ENCODE measurements at places on chromosomes 5 and 9.

- no peak for DNase-seq
Observed at GRCh38 chr5:80165452-80165851, 90.4 kb downstream of the SERINC5 start.

DNA sequence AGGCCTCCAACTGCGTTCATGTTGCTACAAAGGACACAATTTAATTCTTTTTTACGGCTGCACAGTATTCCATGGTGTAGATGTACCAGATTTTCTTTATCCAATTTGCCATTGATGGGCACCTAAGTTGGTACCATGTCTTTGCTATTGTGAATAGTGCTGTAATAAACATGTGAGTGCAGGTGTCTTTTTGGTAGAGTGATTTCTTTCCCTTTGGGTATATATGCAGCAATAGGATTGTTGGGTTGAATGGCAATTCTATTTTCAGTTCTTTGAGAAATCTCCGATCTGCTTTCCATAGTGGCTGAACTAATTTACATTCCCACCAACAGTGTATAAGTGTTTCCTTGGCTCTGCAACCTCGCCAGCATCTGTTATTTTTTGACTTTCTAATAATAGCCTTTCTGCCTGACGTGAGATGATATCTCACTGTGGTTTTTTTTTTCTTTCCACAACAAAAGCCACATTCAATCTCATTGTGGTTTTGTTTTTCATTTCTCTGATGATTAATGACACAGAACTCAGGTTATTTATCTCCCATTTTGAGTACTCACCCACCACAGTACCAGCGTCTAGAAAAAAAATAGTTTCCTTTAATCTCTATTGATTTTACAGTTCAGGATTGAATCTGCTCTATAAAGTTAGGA, 21.9 kb downstream of the ARRDC3 start:
- no peak for DNase-seq

- DNase-seq, result no peak
Observed at GRCh38 chr9:20139763-20140290, 351.0 kb upstream of the SLC24A2 start.

- no peak for DNase-seq
Observed at GRCh38 chr5:155290937-155291336, 277.4 kb downstream of the KIF4B start.

- no peak for DNase-seq
Observed at GRCh38 chr5:180154821-180155364, 54.1 kb downstream of the RASGEF1C start.

DNA sequence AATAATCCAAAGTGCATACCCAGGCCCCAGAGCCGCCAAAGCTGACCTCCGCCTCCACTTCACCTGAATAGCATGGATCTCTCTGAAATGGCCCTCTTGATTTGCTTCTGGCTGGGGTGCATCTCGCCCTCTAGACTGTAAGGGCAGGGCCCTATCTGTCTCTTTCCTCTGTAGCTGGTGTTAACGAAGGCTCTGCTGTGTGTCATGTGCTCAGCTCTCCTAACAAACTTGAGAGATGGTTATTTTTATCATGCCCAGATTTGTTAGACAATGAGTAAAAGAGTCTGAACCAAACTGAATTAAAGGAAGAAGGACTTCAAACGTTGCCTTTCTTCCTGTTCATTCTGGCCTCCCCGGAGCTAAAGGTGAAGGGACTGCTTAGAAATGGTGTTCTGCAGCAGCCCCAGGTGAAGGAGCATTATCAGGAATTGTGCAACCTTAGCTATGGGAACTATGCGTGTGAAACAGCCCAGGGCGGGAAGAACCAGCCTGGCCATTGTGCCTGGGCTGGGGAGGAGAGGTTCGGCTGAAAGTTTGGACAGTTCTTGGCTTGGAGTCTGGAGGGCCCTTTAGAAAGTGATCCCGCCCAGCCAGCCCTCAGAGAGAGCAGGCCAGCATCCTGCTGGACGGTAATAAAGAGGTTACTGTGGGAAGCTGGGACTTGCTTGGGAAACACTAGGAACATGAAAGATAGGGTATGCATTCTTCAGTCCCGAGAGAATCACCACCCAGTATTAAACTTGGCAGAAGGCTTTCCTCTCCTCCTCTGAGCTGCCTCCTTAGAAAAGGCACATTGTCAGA, 73.5 kb downstream of the WWC1 start:
- DNase-seq, result no peak

- DNase-seq, result no peak
Observed at GRCh38 chr5:103374473-103374963, 116.0 kb downstream of the MACIR start.

- DNase-seq, result no peak
Observed at GRCh38 chr9:23123048-23123632, 676.5 kb downstream of the DMRTA1 start.

DNA sequence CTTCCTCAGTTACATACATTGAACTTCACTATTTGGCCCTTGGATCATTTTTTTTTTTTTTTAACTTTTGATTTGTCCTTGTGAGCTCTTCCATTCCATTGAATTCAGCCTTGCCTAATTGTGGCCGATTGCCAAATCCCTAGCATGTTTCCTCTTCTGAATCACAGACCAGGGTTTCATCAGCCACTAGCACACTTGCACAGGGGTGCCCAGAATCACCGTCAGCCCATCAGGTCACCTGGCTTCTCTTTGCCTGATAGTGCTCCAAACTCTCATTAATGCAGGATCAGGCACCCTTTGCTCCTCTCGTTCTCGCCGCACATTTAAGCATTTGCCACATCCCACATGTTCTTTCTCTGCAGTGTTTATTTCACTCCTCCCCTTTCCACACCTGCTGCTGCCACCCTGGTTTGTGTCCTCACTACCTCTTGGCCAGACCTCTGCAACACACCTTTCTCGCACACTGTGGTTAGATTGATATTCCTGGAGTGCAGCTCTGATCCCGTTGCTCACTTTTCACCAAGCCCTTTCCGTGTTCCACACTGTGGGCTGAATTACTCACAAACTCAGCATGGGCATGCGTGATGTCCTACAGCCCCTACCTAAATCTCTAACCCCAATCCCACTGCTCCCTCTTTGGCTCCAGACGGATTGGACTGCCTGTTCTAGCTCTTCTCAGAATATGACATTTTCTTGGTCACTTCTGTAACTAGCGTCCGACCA, 9.8 kb downstream of the PIK3R1 start:
- no peak for DNase-seq

DNA sequence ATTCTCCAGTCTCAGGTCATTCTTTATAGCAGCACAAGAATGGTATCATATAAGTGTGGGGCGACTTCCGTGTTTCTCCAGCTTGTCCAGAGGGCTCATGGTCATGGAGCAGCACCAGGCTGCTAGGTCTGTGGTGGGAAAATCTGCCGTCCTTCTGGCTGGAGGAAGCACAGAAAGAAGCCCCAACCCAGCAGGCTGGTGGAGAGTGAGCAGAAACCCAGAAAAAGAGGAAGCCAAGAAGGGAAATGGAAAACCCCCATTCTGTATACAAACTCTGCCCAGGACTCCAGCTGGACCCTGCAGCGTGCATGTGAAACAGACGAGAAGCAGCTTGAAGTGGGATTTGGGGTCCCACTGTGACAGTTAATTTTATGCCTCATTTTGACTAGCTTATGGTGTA, 34.3 kb upstream of the OLFM1 start:
- no peak for DNase-seq

DNA sequence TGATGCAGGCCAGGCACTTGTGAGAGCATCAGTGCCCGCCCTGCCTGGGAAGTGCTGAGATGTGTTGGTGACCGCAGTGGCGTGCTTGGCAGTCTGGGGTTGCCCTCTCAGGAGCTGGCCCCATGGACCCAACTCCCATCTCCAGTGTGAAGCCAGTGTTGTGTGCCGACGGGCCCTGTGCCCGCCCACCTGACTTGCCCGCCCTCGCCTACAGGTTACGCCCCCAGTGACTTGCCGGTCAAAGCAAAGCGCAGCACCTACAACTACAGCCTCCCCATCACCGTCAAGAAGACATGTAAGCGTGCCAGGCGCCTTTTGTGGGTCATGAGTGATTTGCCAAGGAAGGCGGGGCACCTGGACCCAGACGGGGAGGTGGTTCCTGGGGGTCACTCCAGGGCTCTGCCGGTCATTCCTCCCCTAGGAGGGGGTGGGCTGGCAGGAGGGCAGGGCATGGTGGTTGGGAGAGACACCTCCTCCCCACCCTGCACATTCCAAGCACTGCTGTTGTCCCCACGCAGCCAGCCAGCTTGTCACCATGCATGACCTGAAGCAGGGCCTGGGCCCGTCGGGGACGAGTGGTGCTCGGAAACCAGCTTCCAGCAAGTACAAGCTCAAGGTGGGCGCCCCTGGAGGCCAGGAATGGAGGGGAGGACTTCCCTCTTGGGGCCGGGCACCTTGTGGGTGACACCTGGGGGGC, 7.4 kb upstream of the CEL start:
- no peak for DNase-seq

DNA sequence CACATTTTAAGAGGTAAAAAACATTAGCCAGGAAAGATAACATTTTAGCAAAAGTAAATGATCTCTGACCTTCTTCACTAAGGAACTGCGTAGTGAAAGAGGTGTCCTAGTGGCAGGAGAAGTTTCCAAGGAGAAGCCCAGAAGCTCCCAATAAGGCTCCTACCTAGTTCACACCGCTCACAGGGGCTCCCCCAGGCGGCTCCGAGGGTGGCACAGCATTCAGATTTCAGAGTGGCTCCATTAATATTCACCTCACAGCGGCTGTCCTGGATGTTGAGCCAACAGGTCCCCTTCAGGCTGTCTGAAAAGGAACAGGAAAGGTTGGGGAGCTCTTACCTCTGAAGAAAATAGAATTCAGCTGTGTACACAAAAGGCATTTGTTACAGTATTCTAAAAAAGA, 187.3 kb downstream of the FBN2 start:
- DNase-seq, result no peak

GRCh38 chr5:135887881-135888614, 7.6 kb downstream of the IL9 start:
- no peak for DNase-seq

- DNase-seq, result no peak
Observed at GRCh38 chr5:66848749-66849641, 252.8 kb downstream of the MAST4 start.

DNA sequence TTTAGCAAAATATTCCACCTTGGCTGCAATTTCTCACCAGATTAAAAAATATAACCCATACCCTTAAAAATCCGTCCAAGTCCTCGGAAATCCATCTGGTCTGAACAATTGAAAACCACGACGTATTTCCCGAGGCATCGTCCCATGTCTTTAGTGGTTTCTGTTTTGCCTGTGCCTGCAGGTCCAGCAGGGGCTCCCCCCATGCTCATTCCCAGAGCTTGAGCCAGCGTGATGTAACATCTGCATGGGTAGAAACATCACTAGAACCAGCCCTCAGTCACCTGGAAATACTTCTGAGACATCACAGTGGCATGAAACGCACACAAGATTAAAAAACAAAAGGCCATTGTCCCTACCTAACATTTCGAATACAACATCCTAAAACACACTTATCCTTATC, 114.0 kb downstream of the DNAH5 start:
- DNase-seq, result no peak

GRCh38 chr9:109134167-109134578, 14.4 kb upstream of the TMEM245 start:
- peak; percentile 88 for DNase-seq

GRCh38 chr5:106639488-106639887, 1031.2 kb downstream of the EFNA5 start:
- DNase-seq, result no peak

DNA sequence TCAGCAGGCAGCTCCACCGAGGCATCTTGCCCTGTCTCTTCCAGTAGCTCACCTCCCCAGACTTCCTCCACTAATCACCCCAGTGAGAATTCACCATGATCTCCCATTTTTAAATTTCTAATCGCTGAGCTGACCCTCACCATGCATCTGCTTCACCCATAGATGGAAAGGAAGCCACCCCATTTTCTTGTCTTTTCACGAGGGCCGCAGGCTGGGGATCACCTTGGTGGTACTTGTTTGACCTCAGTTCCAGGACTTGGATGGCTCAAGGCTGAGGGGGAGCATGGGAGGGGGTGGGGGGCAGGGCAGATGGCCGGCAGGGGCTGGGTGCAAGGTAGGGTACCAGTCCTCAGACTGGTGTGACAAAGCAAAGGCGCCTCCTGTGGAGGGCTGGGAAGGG, 3.6 kb downstream of the PROP1 start:
- DNase-seq, result no peak

GRCh38 chr9:37528652-37529471, 43.1 kb downstream of the POLR1E start:
- DNase-seq, result no peak

DNA sequence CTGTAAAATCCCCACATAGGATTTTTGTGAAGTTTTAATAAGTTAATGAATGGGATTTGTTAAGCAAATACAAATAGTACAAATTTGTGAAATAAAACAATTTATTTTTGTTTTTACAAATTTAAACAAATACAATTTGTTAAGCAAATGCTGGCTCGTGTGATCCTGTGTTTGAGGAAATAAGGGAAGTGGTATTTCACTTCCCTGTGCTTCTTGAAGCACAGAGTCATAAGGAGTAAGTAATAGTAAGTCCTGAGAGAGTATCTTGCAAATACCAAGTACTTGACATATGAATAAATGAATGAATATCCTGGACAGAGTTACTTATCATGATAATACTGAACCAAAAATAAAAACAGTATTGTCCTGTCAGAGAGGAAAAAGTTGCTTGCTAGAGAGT, 9.1 kb downstream of the SMIM3 start:
- no peak for DNase-seq

- no peak for DNase-seq
Observed at GRCh38 chr5:129459777-129460671, at the start of gene ADAMTS19. Gene ADAMTS19, plus strand, starts transcription at chr5:129460298. Its CDS starts 94 bp downstream, at chr5:129460392.

- no peak for DNase-seq
Observed at GRCh38 chr5:180683220-180683922, 34.0 kb upstream of the FLT4 start.

- DNase-seq, result no peak
Observed at GRCh38 chr5:119353686-119354366, 2.0 kb upstream of the TNFAIP8 start.

DNA sequence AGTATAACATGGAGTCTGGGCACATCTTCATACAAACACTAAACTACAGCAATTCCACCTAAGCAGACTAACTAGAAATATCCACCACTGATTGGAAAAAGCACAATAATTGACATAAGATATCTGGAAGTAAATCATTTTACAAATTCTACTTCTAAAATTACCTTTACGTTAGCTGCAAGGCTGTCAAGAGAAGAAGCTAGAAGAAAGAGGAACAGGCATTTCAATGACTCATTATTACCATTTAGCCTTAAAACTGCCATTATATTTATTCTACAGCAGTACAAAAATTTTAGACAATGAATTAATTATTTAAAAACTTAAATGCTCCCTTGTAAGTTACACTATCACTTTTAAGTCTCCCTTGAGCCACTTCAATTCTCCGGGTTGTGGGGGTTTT, 43.4 kb upstream of the PLPP6 start:
- DNase-seq, result no peak

DNA sequence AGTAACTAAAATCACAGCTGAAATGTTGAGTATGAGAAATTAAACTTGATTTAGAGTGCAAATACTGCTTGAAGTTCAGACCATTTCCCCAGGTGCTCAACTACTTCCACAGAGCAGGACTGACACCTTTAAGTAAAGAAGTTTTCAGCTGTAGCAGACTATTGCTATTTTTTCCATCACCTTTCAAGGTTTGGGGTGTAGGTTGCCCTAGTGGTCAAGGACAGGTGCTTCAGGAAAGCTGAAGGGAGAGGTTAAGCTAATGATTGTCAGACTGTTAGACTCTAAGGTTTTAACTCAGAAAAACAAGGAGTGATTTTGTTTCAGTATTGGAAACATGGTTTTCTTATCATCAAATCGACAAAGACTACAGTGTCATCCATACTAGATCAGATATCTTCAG, 162.1 kb downstream of the CCDC192 start:
- no peak for DNase-seq

- DNase-seq, result peak; percentile 76
Observed at GRCh38 chr5:143213851-143214363, 189.6 kb downstream of the NR3C1 start.
